ENCODE measurements at places on chromosomes 3 and 15. TPM values are rescaled to one million over a fixed set of nuclear protein-coding genes. Genes with fewer than 3 reads are reported as not detected.
A peak's percentile ranks its signal among the peaks of the same experiment; 100 is the strongest.

- peak; percentile 58 for DNase-seq
Measured at GRCh38 chr15:89647191-89647851, 7.9 kb downstream of the KIF7 start.

DNA sequence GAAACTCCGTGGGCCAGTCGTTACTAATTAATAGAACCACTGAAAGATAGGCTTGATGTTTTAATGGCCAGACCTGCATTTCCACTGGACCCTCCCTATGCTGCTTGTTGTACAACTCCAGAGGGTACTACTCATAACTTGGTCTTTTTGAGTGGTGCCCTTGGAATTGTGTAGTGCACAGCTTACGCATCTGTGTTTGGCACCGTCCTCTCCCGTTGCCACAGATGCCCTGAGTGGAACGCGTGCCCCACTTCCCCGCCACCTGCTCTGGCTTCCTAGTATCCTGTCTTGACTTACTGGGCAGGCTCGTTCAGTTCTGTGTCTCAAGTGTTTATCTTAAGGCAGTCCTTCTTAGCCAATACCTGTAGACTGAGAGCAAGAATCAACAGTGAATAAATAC lies 78.7 kb downstream of the USP13 start:
- no peak for DNase-seq

GRCh38 chr3:151946606-151947005 lies 73.2 kb downstream of the SUCNR1 start:
- DNase-seq, result no peak

GRCh38 chr3:40321818-40322217 lies 12.3 kb downstream of the EIF1B start:
- DNase-seq, result no peak

DNA sequence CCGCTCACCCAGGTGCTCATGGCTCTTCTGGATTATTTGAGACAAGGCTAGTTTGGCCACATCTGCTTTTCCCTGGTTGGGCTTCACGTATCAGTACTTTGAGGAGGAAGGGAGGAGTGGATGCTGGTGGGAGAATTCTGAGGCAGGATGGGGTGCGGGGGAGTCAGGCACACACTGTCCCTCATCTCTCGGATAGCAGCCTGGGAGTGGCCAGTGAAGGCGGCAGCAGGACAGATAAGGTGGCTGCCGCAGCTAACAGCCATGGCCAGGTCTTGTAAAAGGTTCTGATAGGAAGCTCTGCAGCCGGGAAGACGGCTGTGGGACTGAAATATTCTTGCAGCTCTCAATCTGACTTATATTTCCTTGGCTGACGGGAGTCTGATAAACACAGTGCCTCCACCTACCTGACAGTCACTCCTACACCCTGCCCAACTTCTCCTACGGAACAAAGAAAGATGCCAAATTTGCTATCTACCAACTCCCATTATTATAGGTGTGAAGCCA lies 87.3 kb downstream of the MESD start:
- DNase-seq, result no peak

GRCh38 chr15:94968133-94968532 lies 736.8 kb downstream of the MCTP2 start:
- DNase-seq, result no peak

- DNase-seq, result peak; percentile 8
Measured at GRCh38 chr3:121786485-121786884, 36.9 kb upstream of the GOLGB1 start.

GRCh38 chr3:185115371-185115770 lies 37.5 kb downstream of the C3orf70 start:
- DNase-seq, result no peak

GRCh38 chr3:156643729-156644389 lies 30.5 kb upstream of the TIPARP start:
- peak; percentile 42 for DNase-seq

DNA sequence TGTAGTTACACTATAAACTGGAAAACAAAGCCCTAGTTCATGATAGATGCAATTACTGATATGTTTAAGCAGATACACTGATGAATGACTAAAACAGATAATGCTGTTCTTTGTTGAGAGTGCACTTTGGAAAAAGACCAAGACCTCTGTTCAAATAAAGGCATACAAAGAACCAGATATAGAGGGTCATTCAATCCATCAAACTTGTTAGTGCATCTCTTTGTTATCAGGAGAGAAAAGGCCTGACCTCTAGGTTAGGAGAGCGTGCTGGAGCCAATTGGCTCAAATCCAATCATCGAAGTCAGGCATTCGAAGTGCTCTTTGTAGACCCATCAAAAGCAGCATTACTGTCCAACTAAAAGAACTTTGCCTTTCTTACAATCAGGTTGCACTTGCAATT lies 124.2 kb downstream of the TFG start:
- peak; percentile 17 for DNase-seq

GRCh38 chr15:69140306-69140705 lies 20.1 kb upstream of the GLCE start:
- DNase-seq, result no peak

DNA sequence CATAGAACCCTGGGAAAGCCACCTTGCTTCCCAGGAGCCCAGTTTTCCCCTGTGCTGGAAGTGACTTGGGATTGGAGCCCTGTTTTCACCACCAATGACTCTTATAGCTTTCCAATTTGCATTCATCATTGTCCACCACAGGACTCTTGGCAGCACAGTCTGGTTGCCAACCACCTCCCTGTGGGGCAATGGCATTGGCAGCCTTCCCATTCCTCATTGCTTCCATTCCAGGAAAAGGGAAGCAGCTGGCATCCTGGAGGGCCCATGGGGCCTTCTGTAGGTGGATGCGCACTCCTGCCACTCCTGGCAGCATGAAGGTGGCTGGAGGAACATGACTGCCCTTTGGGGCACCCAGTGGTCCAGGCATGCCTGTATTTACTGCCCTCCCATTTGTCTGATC lies 57.7 kb downstream of the FEM1B start:
- peak; percentile 89 for DNase-seq

DNA sequence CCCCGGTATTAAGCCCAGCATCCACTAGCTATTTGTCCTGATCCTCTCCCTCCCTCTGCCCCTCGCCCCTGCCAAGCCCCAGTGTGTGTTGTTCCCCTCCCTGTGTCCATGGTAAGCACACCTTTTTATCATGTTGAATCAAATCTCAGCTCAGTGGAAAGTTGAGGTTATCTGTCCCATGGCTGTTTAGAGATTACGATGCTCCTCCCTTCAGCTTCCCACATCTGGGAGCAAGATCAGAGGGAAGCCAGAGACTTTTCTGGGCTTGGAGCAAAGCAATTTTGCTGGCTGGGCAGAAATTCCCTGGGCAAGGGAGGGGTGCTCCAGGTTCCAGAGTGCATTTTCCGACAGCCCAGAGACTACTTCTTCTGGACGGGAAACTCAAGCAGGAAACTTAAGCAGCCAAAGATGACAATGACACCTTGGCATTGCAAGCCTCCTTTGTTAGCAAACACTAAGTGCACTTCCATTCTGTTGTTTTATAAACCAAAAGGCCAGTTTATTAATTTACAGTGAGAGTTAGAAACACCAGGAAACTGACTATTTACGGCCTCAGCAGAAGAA lies 104.5 kb downstream of the MESD start:
- DNase-seq, result no peak

GRCh38 chr3:122727766-122728165 lies 47.1 kb downstream of the PARP14 start:
- no peak for DNase-seq

DNA sequence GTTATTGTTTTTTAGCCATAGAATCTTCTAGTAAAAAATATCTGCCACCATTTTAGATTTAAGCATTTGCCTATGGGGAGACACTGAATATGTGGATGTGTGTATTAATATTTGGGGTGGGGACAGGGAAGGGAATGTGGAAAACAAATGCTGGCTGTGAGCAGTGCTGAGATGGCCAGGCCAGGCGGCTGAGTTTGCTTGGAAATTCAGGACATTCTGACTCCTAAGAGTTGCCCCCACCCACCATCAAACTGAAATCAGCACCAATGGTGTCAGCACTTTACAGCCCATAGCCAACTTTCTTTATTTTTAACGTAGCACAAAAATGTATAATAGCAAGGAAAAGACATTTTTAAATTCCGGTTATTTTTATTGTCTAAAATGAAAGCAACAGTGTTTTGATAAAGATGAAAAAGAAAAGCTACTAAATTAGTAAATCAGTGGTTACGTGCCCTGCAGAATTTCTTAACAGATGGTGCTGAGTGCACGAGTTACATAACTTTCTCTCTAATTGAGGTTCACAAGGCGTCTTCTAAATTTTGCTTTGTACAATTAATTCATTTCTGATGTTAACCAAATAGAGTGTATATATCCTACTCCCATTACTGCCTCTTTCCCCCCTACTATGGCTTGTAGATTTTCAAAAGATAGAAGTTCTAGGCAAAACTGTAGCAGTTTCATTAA lies 34.0 kb downstream of the B3GALNT1 start:
- DNase-seq, result no peak

DNA sequence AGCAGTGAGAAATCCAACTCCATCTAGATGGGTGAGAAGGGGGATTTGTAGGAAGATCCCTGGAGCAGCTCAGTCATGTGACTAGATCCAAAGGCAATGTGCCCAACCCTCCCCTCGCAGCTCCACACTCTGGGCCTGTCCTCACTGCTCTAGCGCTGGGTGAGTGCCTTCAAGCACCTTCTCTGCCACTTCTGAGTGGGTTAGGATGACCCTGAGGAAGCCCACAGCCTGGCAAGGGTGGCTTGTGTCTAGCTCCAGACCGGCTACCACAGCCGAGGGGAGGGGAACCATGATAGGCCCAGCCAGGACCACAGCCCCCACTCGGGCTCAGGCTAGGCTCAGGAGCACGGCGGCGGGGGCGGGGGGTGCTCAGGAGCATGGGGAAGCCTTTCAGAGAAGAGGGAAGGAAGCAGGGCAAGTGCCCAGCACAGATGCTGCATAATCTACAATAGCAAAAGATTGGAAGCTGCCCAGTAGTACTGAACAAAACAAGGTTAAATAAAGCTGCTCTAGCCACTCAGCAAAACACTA lies 1.7 kb downstream of the SPATA12 start:
- no peak for DNase-seq

- DNase-seq, result no peak
Measured at GRCh38 chr3:194991338-194991654, 279.7 kb downstream of the XXYLT1 start.

- no peak for DNase-seq
Measured at GRCh38 chr15:31336593-31337295, 10.1 kb downstream of the KLF13 start.

GRCh38 chr3:194998417-194998816 lies 272.5 kb downstream of the XXYLT1 start:
- no peak for DNase-seq

- DNase-seq, result no peak
Measured at GRCh38 chr15:26201177-26201858, 338.2 kb upstream of the ATP10A start.

DNA sequence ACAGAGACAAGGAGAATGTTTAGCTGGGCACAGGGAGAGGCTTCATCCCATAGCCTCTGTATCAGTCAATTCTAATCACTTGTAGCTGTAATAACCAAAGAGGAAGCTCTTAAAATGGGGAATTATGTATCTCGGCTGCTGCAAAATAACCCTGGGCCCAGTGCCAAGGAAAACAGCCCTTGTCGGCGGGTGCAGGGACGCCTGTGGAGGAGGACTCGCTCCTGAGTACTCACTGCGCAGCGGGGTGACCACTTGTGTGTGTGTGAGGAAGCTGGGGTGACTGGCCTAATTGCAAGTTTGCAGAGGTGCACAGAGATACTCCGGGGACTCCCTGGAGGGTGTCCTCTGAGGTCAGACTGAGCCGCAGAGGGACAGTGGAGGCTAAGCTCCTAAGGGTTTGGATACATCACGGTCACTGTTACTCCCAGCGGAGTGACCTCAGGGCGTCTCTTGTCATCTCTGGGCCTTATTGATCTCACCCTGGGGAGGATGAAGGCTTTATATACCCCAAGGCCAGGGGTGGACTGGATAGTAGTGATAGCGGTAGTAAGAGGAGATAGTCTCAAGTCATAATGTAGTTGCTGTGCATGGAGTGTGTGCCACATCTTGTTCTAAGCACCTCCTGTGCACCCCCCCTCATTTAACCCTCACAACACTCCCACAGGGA lies 37.2 kb downstream of the SLC6A6 start:
- no peak for DNase-seq

DNA sequence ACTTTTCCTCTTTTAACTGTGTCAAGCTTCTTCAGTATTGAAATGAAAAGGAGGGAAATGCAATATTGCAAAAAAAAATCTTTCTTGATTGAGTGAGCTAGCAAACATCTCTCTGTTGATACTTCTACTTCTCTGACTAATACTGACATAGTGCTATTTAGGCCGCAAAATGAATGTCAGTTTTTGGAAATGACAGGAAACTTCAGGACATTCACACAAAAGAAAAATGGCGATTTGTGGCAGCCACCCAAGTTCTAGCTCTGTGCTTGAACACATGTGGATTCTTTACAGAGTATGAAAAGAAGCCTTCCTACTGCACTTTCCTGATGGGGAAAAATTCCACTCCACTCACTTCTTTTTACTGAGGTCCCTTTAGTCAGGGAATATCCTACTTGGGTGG lies 486.8 kb upstream of the ALCAM start:
- no peak for DNase-seq

- DNase-seq, result peak; percentile 39
Measured at GRCh38 chr15:45635191-45635638, 386 bp downstream of the SQOR start.

GRCh38 chr3:88291486-88291885 lies 141.7 kb downstream of the C3orf38 start:
- DNase-seq, result no peak

- DNase-seq, result no peak
Measured at GRCh38 chr3:17994167-17994566, 251.7 kb upstream of the TBC1D5 start.

CCR8 gene
- total RNA-seq, result not detected

SERPINI2 gene
- total RNA-seq, result not detected

DNAJB8 gene
- total RNA-seq, result not detected

FAM219B gene
- total RNA-seq, result 38.9 TPM

TMCO5A gene
- total RNA-seq, result not detected

HGD gene
- total RNA-seq, result not detected

GREM1 gene
- 68.1 TPM for total RNA-seq

VIPR1 gene
- 215 TPM for total RNA-seq

VGLL3 gene
- total RNA-seq, result 19.8 TPM

ACAD9 gene
- total RNA-seq, result 37.6 TPM

ZNF197 gene
- 13.7 TPM for total RNA-seq

NEK10 gene
- 1.2 TPM for total RNA-seq

WNT7A gene
- total RNA-seq, result not detected

IL17RD gene
- 8.8 TPM for total RNA-seq

CCR9 gene
- not detected for total RNA-seq

ZNF660 gene
- 1.2 TPM for total RNA-seq

CPLX3 gene
- not detected for total RNA-seq

STAB1 gene
- total RNA-seq, result under 0.01 TPM

CPNE9 gene
- not detected for total RNA-seq
